ENCODE measurements at places on chromosomes 2 and 18.

DNA sequence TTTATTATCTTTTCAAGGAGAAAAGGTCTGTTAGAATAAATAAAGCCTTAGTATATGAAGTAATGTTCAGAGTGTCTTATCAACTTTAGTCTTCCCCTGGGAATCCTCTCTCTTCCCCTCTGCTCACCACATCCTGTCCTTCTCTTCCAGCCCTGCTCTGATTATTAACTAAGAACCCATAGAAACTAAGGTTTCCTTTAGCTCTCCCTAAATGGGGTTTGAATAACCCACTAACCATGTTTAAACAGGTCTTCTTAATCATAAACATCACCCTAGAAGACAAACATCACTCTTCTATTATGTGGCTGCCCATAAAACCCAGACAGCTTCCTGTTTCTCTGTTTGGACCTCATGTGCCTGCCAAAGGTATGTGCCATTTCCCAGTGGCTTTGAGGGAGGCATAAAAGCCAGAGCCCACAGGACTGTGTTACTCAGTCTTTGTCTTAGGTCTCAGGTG, 50.1 kb downstream of the SLC14A1 start:
- no peak for DNase-seq

DNA sequence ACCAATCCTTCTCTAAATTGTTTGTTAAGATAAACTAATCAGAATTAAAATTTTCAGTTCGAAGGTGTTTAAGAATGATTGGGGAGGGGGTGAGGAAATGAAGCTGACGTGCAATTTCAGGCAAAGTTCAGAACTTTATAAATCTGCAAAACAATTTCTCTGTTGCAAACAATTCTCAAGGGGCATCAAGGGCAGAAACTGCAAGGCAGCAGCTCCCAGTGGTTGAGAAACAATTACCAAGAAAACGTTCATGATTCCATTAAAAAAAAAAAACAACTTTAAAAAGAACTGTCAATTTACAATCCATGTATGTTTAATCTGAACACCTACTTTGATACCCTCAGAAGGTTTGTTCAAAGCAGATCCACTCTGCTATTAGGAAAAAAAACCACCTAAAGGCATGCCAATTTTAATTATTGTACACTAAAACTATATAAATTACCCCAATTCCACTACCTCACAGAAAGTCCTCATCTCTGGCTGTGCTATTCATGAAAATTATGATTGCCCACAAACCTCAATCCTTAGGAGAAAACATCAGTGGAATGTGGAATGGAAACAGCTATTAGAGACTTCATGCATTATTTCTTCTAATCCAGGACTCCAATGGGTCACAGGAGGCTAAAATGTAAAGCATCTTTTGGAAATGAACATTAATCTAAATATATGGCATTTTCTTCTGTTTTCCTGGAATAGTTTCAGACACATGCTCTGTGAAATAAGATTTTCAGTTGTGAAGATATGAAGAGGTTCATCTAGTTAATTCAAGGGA, 119.9 kb upstream of the ACVR1C start:
- DNase-seq: no peak

- no peak for DNase-seq
Measured at GRCh38 chr2:46323730-46324129, 26.5 kb downstream of the EPAS1 start.

DNA sequence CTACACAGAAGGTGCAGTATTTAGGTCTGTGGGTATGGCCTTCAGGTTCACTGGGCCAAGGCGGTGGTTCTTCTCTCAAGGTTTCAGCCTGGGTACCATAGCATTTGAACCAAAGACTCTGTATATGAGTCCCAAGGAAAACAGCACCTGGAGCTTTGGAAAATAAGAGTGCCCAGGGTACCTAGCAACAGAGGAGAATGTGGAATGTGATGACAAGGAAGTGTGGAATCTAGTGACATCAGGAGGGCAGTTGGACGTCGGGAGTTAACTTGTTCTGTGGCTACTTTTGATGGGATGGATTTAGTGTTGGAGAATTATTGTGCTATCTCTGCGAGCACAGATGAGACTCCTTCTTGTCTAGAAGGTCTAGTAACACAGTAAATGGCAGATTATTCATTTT, 201.2 kb downstream of the NOL4 start:
- no peak for DNase-seq

DNA sequence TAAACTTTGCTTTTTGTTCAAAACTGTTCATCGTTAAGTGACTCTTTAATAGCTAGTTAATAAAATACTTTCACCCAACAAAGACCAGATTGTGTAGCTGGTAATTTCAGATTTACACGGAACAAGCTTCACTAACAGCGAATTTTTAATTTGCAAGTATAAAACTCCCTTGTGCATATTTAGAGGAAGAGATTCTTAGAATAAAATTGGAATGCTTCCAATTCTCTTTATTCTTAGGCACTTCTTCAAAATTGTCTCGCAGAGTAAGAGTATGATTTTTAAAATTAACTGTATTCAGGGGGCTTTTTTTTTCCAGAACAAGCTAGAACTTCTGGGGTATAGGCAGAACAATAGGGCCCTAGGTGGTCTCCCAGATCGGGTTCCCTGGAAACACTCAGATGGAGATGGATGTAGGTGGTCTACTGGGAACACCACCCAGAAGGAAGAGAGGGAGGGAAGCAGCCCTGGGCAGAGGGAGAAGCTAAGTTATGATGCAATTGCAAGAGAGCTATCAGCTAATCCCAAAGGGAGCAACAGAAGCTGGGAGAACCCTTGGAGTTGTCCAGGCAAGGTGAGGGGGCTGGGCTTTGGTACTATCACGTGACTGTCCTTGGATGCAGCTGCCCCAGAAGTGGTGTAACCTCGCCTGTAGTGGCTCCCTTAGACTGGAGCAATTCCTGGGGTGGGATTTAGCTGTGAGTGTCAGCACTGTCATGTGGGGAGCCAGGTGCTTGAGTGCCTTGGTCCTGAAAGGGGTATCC, 151.7 kb upstream of the ASB18 start:
- no peak for DNase-seq
